ENCODE measurements at places on chromosomes 4 and X.

DNA sequence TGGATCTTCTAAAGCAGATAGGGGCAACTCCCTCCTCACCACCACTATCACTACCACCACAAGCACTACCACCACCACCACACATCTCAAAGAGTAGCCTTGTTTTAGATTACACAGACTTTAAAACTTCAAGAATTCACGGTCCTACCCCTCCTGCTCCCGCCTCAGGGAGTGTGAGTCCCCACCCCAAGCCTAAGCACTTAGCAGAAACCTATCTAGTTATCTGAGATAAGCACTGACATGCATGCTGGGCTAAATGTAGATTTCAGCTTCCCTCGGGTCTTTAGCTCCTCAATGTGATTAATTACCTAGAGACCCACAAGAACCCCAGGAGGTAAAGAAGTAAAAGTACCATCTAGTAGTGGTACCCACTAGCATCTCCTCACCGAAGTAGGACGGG lies 775 bp downstream of the AMOT start:
- H3K27ac ChIP-seq: no peak overlapping the region
- H3K4me1 ChIP-seq: peaks cover 50% of the 10 kb centered on the region
- peak overlapping the region; percentile 87 for H3K4me3 ChIP-seq
- peak; percentile 9 for DNase-seq
- H3K27me3 ChIP-seq: peaks cover 41% of the 10 kb centered on the region

GRCh38 chr4:152246659-152247058 lies 289.2 kb downstream of the FBXW7 start:
- no peaks in the 10 kb centered on the region for H3K4me1 ChIP-seq
- no peak overlapping the region for H3K27ac ChIP-seq
- H3K27me3 ChIP-seq: no peaks in the 10 kb centered on the region
- H3K4me3 ChIP-seq: no peak overlapping the region
- DNase-seq: no peak

DNA sequence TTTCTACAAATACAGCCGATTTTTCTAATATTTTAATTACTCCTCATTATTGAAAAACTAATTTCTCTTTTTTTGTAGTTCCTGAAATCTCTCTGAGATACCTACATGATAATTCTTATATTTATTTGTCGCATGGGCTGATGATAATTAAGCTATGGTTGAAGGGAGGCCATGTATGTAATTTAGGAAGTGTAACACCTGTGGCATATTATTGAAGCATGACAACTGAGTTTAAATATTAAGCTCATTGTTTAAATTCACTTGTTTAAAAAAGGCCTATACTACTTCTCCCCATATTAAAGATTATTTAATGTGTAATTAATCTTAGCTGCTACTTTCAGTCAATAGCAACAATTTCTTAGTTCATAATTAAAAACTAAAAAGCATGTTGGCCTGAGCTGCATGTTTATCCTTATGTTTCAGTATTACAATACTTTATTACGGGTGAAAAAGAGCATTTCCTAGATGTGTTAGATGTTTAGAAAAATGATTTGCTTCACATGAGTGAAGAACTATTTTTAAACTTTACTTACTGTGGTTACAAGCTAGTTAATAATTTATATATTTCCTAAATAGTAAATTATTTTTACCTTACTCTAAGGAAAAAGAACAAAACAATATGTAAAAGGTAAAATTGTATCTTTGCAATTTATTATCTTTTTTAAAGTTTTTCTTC lies 122.4 kb downstream of the RAP1GDS1 start:
- no peaks in the 10 kb centered on the region for H3K27me3 ChIP-seq
- H3K36me3 ChIP-seq: no peaks in the 10 kb centered on the region
- H3K4me3 ChIP-seq: no peak overlapping the region
- DNase-seq: no peak
- no peak overlapping the region for H3K27ac ChIP-seq

GRCh38 chr4:108483079-108483478 lies 137.3 kb upstream of the RPL34 start:
- DNase-seq: no peak
- H3K27ac ChIP-seq: no peak overlapping the region
- no peaks in the 10 kb centered on the region for H3K4me1 ChIP-seq
- no peak overlapping the region for H3K4me3 ChIP-seq

- H3K27me3 ChIP-seq: no peaks in the 10 kb centered on the region
- no peak for DNase-seq
- H3K4me1 ChIP-seq: no peaks in the 10 kb centered on the region
- H3K4me3 ChIP-seq: no peak overlapping the region
These were observed 884.8 kb upstream of the SLIT2 start for GRCh38 chr4:19366916-19367315.

DNA sequence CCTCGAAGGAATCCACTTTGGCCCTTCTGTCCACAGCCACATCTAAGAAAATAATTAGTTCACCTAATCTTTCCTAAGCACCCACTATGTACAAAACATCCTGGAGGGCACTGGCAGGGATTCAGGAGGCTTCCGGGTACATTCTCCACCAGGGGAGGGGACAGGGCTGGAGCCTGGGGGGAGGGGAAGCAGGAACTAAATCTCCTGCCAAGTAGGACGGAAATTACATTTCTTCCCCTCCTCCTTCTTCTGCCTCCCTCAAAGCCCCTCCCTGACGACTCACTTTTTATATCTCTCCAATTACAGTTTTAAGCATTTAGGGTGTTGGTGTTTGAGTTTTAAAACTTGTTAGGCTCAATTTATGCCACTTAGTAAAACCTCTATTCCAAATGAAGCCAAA lies 203.1 kb downstream of the BCOR start:
- no peak overlapping the region for H3K27ac ChIP-seq
- H3K4me3 ChIP-seq: no peak overlapping the region
- no peak for DNase-seq
- peaks cover 18% of the 10 kb centered on the region for H3K4me1 ChIP-seq
- no peaks in the 10 kb centered on the region for H3K27me3 ChIP-seq

DNA sequence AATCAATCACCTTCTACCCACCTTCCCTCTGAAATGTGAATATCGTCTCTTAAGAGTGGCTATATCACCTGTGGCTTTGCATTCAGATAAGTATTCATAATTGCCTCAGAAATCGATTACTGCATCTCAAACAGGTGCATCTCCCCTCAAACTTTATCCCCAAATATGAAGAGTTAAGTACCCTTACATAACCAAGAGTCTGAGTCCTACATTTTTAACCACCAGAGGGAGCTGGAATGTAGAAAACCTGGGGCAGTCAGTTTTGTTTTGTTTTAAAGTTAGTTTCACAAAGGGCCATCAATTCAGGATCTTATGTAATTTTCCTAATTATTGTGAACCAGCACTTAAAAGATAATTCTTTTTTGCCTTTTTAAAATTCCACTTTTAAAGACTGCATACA lies 5.7 kb downstream of the TCEANC start:
- no peaks in the 10 kb centered on the region for H3K27me3 ChIP-seq
- H3K36me3 ChIP-seq: peaks cover 4% of the 10 kb centered on the region
- DNase-seq: peak; percentile 44

GRCh38 chrX:30830326-30830943 lies 58.6 kb downstream of the TAB3 start:
- no peak overlapping the region for H3K27ac ChIP-seq
- no peak for DNase-seq
- no peaks in the 10 kb centered on the region for H3K36me3 ChIP-seq
- H3K4me1 ChIP-seq: peaks cover 8% of the 10 kb centered on the region
- no peaks in the 10 kb centered on the region for H3K27me3 ChIP-seq
